AG20443 (cell line): ENCODE measurements at places on chromosomes 2 and 18.

DNA sequence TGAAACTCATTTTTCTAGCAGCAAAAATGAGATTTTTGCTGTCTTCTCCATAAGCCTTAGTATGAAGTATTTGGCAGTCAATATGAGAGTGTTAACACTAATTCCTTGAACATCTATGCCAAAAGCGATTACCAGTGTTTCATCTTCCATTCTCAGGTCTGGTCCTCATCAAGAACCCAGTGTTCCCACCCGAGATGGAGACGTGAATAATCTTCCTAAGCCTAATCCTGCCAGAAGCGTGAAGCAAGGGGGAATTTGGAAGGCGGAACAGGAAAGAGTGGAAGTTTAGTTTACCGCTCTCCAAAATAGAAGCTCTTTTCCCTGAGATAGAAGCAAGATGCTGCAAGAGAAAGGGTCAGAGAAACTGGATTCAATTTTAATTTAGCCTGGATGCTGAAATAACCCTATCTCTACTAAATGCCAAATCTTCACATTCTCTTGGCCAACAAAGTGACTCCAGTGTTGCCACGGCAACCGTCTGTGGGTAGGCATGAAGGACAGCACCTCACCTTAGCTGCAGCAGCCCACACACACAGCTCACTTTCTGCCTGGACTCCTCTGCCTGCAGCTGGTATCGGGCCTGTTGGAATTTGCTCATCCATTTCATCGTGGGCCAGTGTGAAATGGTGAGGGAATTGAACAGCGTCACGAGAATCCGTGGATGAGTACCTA lies 711.1 kb downstream of the CBLN2 start:
- DNase-seq: no peak

DNA sequence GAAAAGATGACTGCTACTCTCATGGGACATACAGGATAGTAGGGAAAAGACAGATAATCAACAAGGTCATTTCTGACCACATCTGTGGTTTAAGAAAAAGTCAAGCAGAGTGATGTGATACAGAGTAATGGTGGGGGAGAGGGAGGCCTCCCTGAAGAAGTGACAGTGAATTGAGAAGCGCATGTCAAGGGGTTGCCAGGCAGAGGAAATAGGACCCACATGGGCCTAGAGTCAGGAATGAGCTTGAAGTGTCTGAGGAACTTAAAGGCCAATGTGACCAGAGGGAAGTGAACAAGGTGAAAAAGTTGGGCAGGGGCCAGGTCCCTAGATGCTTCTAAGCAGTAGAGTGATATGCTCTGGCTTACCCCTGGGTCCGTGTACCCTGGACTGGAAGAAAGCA lies 113.5 kb upstream of the PPP1CB start:
- DNase-seq: no peak

DNA sequence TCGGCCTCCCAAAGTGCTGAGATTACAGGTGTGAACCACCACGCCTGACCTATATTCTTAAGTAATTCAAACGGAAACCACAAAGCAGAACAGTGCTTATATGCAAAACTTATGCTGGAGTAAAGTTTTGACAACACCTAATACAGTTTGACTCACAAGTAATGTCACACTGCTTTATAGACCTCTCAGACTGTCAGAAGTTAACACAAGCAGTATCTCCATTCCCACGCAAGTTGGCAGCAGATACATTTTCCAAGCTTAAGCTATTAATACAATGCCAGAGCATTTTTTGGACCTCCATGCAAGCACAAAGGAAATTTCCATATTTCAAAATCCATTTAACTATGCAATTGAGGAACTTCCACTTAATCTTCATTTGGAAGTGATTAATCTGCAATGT lies 21.0 kb upstream of the SANBR start:
- DNase-seq: no peak

DNA sequence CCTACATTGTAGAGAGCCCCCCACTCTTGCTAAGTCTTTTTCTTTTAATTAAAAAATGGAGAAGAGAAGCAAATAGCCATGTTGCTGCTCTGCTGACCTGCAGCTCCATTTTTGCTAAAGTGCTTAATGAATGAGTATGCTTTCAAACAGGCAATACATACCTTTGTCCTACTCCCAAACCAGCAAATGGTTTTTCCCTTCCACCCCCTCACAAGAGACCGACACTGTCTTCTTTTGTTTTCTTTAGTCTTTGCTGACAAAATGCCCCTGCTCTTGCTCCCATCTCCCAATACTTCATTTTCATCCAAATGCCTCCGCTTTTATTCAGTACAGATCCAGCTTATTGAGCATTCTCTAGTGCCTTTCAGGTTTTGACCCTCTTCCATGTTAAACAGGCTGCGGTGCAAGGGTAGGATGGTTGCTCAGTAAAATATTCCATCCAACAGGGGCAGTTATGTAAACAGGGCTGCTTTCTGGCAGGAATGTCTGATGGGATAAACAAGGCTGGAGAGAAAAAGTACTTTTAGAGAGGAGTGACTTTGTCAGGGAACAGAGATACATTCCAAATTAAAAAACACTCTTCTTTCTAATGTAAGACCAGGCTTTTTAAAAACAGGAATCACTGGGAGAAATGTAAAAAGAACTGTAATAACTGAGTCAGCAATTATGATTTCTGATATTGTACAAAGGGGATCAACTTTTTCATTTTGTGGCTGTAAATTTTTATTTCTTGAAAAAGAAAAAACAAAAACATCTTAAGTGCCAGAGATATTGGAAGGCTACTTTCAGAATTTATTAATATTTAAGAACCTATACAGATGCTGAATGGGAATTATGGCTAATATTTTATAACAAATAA lies 136.8 kb downstream of the MEP1B start:
- no peak for DNase-seq

DNA sequence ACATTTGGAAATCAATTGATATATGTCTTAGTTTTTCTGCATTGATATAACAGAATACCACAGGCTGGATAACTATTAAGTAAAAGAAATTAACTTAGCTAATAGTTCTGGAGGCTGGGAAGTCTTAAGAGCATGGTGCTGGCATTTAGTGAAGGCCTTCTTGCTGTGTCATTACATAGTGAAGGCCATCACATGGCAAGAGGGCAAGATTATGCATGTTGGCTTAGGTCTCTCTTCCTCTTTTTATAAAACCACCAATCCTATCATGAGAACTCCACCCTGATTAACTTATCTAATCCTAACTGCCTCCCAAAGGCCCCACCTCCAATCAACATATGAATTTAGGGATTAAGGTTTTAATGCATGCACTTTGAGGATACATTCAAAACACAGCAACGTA lies 225.5 kb upstream of the VRK2 start:
- no peak for DNase-seq

DNA sequence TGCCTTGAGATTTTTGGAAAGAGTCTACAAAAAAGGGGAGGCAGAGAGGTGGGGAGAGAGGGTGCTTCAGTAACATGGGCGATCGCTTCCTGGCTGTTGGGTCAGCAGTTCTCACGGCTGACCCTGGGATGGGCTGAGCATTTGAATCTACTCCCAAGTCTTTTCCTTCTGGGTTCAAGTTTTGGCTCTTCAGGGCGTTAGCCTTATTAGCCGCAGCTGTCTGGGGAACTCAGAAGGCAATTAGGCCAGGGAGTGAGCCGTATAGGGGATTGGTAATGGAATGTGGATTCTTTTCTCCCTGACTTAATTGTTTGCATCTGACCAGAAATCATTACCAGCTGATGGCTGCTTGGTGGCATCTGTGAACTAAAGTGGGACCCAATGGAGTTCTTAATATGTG lies 250.5 kb upstream of the SKOR2 start:
- no peak for DNase-seq

- peak; percentile 59 for DNase-seq
Measured at GRCh38 chr2:88180605-88181240, 10.6 kb downstream of the THNSL2 start.

- no peak for DNase-seq
Measured at GRCh38 chr2:149928011-149928410, 340.4 kb upstream of the MMADHC start.

DNA sequence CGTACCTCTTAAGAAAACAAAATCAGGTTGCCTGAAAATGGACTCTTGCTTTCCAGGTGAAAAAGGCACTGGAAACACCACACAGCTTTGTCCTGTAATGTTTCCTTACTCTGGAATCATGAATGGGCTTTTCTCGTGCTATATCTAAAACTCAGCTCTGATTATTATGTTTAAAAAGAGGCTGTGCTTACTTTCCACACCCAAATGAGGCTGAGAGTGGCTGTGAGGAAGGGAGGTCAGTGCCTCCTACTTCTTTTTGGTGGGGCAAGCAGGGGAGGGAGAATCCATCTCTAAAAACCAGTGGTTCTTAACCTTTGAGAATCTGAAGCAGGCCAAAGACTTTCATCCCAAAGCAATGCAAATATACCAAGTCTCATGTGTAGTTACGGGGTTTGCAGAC lies 148.6 kb downstream of the FAM210A start:
- no peak for DNase-seq

- DNase-seq: no peak
Measured at GRCh38 chr2:191250986-191251385, 5.8 kb downstream of the MYO1B start.

- no peak for DNase-seq
Measured at GRCh38 chr2:177180269-177181000, 32.2 kb upstream of the HNRNPA3 start.

DNA sequence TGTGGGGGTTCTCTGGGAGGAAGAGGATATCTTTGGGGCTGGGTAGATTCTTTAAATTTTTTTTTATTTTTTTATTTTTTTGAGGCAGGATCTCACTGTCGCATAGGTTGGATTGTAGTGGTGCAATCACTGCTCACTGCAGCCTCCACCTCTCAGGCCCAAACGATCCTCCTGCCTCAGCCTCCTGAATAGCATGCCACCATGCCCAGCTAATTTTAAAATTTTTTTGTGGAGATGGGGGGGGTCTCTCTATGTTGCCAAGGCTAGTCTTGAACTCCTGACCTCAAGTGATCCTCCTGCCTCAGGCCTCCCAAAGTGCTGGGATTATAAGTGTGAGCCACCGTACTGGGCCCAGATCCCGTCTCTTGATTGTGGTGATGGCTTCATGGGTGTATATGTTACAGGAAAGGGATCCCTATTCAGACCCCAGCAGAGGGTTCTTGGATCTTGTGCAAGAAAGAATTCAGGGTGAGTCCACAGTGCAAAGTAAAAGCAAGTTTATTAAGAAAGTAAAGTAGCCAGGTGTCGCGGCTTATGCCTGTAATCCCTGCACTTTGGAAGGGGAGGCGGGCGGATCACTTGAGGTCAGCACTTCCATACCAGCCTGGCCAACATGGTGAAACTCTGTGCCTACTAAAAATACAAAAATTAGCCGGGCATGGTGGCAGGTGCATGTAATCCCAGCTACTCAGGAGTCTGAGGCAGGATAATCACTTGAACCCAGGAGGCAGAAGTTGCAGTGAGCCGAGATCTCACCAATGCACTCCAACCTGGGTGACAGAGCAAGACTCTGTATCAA lies 2.0 kb upstream of the C2orf68 start:
- no peak for DNase-seq

GRCh38 chr18:71939483-71939882 lies 604.7 kb downstream of the CBLN2 start:
- no peak for DNase-seq

DNA sequence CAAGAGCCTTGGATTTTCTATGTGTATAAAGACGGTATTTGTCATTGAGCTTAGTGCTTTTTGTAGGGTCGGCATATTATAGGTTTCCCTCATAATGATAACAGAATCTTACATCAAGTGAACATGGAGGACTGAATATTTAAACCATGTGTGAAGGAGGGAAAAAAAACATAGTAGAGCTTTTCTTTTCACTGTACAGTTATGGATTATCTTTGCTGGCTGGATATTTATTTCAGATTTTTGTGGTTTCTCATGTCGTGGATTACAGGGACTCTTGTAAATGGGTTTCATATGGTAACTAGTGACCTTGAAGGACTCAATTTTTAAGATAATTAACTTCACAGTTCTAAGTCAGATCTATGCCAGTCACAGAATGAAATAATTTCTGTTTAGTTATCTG lies 330.2 kb upstream of the NRP2 start:
- DNase-seq: peak; percentile 20

- DNase-seq: no peak
Measured at GRCh38 chr18:21757833-21758232, 17.2 kb downstream of the MIB1 start.

DNA sequence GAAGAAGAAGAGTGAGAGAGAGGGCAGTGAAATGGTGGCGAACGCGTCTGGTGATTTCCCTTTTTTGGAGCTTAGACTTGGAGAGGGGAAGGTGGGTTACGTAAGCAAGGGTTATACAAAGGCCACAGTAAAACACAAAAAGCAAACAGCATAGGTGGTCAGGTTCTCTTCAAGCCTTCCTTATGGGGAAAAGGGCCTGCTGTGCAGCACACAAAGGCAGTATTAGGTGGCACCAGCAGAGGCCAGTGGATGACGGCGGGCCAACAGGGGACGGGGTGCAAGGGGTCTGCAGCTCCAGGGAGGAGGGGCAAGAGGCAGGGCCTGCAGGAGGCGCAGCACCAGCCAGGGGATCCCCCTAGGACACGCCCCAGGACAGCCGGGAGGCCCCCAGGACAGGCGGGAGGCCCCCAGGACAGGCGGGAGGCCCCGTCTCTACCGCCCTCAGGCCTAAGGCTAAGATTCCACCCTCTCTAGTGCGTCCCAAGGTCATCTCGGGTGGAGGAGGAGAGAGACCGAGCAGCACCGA lies 32.6 kb upstream of the NPC1 start:
- DNase-seq: no peak
